Cerebellar nuclear complex (tissue), 1 donor: ENCODE measurements at places on chromosomes 6 and 20.

- DNase-seq = no peak
These were observed 3.3 kb downstream of the TAB2 start for GRCh38 chr6:149320796-149321195.

GRCh38 chr6:170117111-170117972, 173.5 kb downstream of the DLL1 start:
- no peak for DNase-seq

GRCh38 chr20:40632346-40632976, 56.6 kb downstream of the MAFB start:
- no peak for DNase-seq

- DNase-seq = no peak
These were observed 14.8 kb upstream of the SERPINB9 start for GRCh38 chr6:2917801-2918445.

- no peak for DNase-seq
These were observed 343.9 kb downstream of the ZFAND3 start for GRCh38 chr6:38163186-38164130.

DNA sequence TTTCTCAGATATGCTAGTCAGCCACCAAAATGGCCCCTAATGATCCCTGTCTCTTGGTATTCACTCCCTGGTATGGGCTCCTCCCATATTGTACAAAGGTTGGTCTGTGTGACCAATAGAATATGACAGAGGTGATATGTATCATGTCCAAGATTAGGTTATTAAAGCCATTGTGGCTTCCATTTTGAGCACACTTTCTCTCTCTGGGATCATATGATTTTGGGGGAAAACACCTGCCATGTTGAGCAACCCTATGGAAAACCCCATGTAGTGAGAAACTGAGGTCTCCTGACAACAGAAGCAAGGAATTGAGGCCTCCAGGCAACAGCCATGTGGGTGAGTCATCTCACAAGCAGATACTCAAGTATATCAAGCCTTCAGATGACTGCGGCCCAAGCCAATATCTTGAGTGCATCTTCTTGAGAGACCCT, 7.1 kb upstream of the ZNF318 start:
- DNase-seq = no peak

GRCh38 chr20:33377366-33377765, 24.0 kb downstream of the CDK5RAP1 start:
- no peak for DNase-seq

DNA sequence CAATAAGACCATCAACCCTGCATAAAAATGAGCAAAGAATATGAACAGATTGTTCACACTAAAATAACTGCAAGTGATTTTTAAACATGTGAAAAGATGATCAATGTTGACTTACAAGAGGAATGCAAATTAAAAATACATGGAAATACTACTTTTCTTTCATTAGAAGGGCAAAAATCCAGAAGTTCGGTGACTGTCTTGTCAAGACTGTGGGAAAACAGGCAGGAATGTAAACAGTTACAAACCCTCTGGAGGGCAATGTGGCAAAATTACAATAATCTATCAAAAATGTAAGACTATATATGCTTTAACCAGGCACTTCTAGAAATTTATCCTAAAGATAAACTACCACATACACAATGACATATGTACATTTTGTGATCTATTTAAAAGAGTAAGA, 86.7 kb downstream of the TNFAIP3 start:
- no peak for DNase-seq

DNA sequence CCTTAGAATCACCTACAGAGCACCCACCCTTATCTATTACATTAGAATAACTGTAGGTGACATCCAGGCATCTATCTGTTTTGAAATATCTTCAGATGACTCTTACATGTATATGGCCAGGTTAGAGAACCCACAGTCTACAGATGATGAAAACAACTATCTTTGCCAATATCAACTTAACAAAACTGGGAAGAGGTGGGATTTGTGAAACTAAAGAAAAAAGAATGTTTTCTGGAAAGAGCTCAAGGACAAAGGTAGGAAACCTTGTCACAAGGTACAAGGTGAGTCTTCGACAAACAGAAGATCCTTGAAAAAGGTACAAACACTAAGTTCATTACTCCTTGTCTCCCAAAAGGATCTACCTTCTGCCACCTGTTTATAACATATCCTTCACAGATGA, 47.0 kb upstream of the DST start:
- no peak for DNase-seq

DNA sequence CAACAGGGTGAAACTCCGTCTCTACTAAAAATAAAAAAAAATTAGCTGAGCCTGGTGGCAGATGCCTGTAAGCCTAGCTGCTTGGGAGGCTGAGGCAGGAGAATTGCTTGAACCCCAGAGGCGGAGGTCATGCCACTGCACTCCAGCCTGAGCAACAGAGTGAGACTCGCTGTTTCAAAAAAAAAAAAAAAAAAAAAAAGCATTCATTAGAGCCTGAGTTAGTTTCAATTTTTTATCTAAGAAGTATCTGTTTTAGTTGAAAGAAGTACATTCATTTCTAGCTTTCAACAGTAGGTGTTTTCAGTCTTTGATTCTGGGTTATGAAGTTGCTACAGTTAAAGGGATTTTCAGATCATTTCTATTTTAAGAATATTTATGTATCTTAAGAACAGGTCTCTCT, 42.2 kb downstream of the ZNF292 start:
- DNase-seq = no peak

- DNase-seq = no peak
These were observed 44.4 kb downstream of the MRPL14 start for GRCh38 chr6:44082872-44083321.

- no peak for DNase-seq
These were observed 704 bp upstream of the FAM210B start for GRCh38 chr20:56358070-56358469.

DNA sequence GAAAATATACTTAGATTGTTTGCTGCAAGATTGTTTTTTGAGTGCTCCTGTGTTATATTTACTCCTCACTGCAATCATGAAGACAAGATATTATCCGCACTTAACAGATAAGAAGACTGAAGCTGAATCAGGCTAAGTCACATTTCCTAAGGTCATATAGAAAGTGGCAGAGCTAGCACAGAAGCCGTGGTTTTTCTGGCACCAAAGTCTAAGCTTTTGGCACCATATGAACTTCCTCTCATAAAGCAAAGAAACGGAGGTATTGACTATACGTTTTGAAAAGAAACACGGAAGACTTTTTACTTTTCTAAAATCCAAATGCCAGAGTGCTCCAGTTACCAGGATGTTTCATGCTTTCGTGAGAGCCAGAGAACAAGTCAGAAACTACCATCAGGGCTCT, 9.3 kb upstream of the DTD1 start:
- DNase-seq = no peak

- no peak for DNase-seq
These were observed 27.0 kb upstream of the ECI2 start for GRCh38 chr6:4162370-4162769.

- DNase-seq = no peak
These were observed 26.5 kb downstream of the HIVEP2 start for GRCh38 chr6:142918339-142919042.

DNA sequence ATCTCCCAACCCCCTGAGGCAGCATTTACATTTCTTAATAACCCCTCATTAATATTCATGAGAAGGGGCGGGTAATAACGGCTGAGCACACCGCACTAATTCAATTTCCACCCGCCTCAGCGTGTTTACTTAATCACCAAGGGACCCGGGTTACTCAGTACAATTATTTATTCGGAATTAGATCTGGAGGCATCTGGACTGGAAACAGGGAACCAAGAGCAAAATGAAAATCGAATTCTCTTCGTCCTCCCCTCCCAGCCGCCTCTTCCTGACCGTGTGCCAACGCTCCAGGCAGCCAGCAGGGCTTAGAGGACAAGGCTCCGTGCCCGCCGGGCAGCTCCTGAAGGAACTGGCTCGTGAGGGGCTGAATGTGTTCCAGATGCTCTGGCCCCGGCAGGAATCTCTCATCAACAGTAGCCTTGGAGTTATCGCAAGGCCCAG, 23.5 kb upstream of the CTNNBL1 start:
- no peak for DNase-seq

- DNase-seq = no peak
These were observed 11.7 kb upstream of the SULF2 start for GRCh38 chr20:47796971-47797370.

- DNase-seq = no peak
These were observed 104.1 kb upstream of the FOXA2 start for GRCh38 chr20:22688485-22688884.

- DNase-seq = no peak
These were observed 44.0 kb upstream of the GATA5 start for GRCh38 chr20:62519826-62520225.
